ENCODE measurements at places on chromosomes 12 and 14.

DNA sequence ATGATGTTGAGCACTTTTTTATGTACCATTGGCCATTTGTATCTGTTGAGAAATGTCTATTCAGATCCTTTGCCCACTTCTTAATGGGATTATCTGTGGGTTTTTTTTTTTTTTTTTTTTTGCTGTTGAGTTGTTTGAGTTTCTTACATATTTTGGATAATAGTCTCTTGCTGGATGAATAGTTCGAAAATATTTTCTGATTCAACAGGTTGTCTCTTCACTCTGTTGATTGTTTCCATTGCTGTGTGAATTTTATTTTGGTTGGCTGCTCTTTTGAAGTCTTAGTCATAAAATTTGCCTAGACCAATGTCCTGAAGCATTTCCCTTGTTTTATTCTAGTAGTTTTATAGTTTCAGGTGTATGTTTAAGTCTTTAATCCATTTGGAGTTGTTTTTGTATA, 64.5 kb downstream of the CAND1 start:
- no peak for DNase-seq

- DNase-seq, result no peak
Measured at GRCh38 chr12:123030686-123031085, 50.2 kb downstream of the ARL6IP4 start.

- no peak for DNase-seq
Measured at GRCh38 chr14:77036484-77037214, 8.1 kb upstream of the IRF2BPL start.

- DNase-seq, result no peak
Measured at GRCh38 chr12:82619644-82620043, 67.1 kb upstream of the TMTC2 start.

GRCh38 chr12:2862876-2863275, 6.0 kb upstream of the TEX52 start:
- DNase-seq, result no peak

- no peak for DNase-seq
Measured at GRCh38 chr12:22729957-22730443, 105.0 kb downstream of the ETNK1 start.

DNA sequence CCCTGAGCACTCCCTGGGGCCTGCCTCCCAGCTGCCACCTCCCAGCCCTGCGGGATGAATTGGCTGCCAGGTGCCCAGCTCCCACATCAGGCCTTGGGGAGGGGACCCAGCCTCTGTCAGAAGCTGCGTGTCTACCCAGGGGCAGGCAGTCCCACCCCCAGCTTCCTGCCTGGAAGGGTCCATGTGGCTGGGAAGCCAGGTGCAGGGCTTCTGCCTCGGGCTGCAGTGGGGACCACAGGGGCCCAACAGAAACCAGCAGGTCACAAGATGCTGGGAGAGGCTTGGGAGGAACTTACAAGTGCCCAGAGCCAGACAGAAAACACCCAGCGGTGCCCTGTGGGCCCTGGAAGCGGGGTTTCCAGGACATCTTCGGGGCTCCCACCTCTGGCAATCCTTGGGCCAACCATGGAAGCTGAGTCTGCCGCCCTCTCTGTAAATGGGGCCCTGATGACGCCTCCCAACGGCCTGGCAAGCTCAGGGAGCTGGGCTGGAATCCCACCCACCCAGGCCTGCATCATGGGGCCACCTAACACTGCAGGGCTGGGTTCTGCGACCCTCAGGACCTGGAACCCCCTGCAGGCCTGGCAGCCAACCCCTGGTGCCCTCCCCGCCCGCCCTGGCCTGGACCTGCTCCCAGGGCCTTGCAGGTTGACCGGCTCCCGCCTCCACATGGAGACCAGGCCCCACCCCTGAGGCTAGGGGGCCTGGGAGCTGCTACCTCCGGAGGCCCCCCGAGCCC, 36.6 kb downstream of the CCNK start:
- no peak for DNase-seq

DNA sequence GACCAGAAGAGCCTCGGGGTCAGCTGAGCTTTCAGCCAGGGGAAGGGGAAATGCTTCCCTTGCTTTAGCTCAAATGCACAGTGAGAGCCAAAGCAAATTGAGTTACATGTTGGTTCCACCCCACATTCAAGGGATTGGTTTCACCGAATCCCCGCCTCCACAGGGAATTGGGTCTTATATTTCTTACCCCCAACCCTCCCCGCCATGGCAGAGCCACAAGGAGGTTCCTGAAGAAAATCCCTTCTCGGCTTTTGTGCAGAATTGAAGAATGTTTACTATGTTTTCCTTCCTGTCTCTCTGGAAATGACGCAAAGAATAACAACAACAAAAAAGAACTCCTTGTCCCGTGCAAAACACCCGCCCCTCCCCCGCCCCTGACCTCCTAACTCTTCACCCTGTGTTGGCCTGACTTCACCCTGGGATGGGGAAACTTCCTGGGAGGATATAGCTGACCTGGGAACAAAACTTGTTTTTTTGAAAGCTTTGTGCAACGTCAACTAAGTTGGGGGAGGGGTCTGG, 21.9 kb upstream of the CIPC start:
- no peak for DNase-seq

GRCh38 chr12:4719821-4720636, at the start of gene GALNT8:
Gene GALNT8, plus strand, starts transcription at chr12:4720400. Its CDS starts 278 bp downstream, at chr12:4720678.
- no peak for DNase-seq

- no peak for DNase-seq
Measured at GRCh38 chr14:102201353-102201738, 61.6 kb downstream of the WDR20 start.

DNA sequence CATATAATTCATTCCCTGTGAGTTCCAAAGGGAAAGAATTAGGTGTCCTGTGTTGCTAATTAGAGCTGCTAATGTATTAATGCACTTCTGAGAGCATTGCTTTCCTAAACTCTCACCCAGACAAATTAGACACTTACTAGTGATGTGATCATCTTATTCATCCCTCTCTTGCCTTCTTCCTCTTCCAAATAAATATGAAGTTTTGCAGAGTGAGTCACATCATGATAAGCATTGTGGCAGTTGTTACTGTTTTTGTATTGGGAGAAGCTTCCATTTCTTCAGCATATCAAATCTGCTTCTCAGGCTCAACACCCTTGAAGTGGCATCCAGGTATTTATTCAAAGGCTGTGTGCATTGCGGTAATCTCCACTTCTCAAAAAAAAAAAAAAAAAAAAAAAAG, 37.3 kb upstream of the E2F7 start:
- no peak for DNase-seq

DNA sequence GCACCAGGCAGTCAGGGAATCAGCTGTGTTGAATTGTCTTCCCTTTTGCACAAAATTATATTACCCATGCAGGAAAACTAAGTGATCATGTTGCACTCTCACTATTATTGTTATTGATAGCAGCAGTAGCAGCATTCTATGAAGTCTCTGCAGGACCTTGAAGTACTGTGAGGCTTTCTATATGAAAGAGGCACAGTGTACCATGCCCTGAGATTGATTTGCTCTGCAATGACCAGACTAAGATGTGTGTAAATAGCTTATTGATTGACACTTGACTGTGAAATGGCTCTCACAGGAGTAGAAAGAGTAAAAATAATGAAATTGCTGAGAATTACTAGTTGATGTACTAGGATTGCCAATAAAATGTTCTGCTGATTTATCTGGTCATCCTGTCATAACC, 99.9 kb downstream of the KICS2 start:
- no peak for DNase-seq

- DNase-seq, result no peak
Measured at GRCh38 chr12:133264173-133264572, 28.5 kb upstream of the ANHX start.

DNA sequence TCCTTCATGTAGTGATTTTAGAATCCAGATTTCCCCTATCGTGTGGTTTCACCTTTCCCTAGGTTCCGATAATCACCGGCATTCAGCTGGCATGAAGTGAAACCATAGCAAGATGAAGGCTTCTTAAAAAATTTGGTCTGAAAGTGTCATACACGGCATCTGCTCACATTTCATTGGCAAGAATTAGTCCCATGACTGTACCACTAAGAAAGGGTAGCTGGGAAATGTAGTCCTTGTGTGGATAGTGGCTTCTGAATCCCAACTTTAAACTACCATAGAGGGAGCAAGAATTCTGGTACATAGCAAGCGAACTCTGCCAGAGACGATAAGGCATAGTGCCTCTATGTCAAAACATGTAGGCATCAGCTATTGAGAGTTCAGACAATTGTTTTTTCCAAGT, 360.1 kb upstream of the TBX3 start:
- no peak for DNase-seq

DNA sequence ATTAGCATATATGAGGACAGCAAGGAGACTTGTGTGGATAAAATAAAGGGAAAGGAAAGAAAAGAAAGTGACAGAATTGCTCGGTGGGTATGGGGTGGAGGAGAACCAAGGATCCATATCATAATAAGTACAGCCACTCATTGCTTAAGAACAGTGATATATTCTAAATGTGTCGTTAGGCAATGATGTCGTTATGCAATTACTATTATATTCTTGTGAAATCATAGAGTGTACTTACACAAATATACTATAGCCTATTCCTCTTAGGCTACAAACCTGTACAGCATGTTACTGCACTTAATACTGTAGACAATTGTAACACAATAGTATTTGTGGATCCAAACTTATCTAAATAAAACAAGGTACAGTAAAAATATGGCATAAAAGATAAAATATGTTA, 271.1 kb downstream of the CCER1 start:
- no peak for DNase-seq

- no peak for DNase-seq
Measured at GRCh38 chr12:40137252-40137651, 31.4 kb upstream of the SLC2A13 start.

DNA sequence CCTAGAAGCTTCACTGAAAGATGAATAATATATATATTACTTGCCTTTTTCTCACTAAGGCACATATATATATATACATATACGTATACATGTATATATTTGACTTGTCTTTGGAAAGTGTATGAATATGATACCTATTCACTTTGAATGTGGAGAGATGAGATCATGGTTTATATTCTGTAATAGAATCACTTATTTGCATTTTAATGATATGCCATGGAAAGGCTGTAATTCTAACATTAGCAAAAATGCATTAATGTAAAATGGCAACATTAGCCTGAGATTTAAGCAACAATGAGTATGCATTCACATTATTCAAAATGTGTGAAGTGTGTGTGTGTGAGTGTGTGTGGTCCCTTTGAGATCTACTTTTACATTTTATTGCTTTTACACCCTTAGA, 54.5 kb upstream of the PRKD1 start:
- no peak for DNase-seq

- no peak for DNase-seq
Measured at GRCh38 chr12:109752117-109753053, 38.8 kb downstream of the FAM222A start.

Data from GDM1 (cell line).